Kidney epithelial cell (primary cell): ENCODE measurements at places on chromosomes 7 and 10.
A peak's percentile ranks its signal among the peaks of the same experiment; 100 is the strongest.

DNA sequence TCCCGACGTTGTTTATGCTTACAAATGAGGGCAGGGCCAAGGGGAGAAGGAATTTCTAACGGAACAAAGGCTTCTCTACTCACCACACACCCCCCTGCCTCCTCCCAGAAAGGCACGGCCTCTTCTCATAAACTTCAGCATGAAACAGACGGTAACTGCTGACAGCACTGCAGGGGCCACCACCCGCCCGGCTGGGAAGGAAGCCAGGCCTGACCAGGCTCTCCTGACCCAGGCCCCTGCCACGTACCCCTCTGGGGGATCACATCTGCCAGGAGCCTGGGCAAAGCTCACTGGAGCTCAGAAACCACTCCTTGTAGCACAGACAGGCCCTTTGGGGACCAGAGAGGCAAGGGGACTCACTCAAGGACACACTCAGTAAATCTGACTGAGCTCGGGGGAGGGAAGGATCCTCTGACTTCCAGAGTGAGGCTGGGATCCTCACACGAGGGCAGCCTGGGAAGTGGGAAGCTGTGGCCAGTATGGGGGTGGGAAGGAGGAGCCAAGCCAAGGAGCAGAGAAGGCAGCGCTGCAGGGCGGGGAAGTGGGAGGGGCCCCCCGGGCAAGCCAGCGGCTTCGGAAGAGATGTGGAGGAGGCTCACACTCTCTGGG lies 46.1 kb downstream of the ZCCHC24 start:
- DNase-seq = peak; percentile 60

- no peak for DNase-seq
These were observed at the start of gene CCNY for GRCh38 chr10:35336084-35336831. Gene CCNY, plus strand, starts transcription at chr10:35336509. Its CDS starts 545 bp downstream, at chr10:35337054.

GRCh38 chr7:30888747-30889146 lies 22.9 kb upstream of the AQP1 start:
- DNase-seq = peak; percentile 69

DNA sequence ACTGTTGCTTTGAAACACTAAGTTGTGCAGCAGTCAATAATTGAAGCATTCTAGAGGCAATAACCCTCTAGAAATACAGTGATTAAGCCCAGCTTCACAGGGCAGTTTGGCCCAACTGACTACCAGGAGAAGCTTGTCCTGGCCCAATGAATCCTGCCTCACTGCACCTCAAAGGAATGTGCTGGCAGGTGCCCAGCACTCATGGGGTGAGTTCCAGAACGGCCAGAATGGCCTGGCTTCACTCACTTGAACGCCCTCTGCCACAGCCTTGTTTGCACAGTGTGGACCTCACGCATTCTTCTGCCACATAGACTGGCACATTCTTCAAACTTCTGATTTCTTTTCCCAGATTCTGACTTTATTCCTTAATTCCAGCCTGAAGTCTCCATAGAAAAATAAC lies 6.6 kb upstream of the ITIH2 start:
- peak; percentile 12 for DNase-seq

DNA sequence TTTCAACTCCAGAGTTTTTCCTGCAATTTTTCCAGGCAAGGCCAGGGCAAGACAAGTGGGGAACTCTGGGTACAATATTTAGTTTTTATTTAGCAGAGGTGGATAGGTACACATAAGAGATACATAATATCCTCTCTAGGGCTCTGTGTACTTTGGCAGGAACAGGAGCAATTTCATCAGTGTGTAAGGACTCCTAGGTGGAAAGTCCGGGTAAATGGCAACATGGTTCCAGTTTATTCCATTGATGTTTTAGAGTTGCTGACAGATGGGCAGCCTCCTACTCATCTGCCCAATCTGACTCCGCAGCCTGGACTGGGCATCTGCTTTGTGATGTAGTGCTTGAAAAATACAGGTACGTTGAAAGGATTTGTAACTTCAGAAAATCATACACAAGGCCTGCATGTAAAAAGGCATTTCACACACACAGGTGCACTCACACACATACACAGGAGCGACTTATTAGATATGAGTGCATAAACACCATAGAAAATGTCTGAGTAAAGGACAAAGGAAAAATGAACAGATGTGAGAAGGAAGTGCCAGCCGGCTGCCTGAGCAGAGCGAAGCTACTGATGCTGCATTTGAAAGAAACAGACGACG lies 5.7 kb downstream of the PON1 start:
- DNase-seq = no peak

DNA sequence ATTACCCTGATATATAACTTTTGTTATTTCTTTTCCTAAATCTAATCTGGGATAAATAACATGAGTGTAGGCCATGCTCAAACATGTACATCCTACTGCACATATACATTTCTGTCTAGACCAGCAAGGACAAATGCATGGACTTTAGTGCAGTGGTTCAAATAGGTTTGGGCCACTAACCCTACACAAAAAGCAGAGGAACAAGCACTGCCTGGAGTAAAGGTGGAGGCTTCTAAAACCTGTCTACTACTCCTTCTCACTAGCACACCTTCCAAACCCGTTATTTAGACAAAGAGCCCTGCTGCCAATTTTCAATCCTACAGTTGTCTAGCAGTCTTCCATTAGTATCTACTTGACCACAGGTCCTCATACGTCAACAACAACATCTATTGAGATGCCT lies 34.8 kb downstream of the SGCE start:
- no peak for DNase-seq
